ENCODE measurements at places on chromosomes 13 and 19.

GRCh38 chr19:35141837-35142605 lies 1.0 kb upstream of the FXYD7 start:
- no peak for DNase-seq

DNA sequence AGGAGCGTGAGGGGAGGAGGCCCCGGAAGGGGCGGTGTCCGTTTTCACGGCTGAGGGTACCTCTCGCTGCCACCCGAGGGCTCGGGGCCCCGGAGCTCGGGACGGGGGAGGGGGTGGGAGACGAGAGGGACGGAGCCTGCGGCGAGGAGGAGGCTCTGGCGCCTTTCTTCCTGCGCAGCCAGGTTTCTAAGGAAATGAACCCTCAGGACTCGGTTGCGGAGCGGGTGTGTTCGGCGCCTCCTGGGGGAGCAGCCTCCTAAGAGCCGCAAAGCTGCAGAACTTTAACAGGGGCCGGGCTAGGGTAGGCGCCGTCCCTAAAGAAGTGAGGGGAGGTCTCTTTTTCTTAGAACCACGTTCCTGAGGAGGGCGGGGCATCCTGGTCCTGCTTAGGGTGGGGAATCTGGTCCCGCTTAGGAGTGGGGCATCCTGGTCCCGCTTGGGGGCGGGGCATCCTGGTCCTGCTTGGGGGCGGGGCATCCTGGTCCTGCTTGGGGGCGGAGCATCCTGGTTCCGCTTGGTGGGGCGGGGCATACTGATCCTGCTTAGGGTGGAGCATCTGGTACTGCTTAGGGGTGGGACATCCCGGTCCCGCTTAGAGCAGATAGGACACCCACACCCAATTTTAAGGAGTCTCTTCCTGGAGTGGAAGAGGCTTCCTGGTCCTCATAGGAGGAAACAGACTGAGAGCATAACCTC lies 6.2 kb downstream of the SYT5 start:
- DNase-seq, result no peak

DNA sequence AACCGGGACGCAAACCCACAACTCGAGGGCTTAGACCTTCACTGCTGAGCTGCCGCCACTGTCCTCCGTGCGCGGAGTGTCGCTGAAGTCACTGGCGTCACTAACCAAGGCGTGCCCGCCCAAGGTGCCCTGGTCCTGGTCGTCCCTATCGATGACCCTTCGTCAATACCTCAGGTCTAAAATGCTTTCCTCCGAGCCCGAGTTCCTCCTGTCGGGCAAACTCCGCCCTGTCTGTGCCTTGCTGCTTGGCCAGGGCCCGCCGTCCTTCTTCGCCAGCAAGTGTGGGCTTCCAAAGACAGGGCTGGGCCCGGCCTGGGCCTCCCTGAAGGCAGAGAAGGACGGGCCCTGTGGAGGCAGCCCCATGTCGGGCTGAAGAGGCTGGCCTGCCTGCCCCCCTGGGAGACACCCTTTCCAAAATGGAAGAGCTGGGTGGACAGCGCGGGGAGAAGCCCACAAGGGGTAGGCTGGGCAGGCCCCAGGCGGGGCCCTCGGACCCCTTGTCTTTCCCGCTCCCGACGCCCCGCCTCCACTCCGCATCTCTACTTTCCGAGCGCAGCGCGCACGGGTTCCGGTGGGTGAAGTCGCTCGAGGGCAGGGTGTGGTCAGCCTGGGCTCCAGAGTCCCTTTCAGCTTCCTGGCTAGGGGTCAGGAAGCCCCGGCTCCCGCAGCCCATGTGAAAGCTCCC lies 13.4 kb downstream of the RB1 start:
- DNase-seq, result no peak

DNA sequence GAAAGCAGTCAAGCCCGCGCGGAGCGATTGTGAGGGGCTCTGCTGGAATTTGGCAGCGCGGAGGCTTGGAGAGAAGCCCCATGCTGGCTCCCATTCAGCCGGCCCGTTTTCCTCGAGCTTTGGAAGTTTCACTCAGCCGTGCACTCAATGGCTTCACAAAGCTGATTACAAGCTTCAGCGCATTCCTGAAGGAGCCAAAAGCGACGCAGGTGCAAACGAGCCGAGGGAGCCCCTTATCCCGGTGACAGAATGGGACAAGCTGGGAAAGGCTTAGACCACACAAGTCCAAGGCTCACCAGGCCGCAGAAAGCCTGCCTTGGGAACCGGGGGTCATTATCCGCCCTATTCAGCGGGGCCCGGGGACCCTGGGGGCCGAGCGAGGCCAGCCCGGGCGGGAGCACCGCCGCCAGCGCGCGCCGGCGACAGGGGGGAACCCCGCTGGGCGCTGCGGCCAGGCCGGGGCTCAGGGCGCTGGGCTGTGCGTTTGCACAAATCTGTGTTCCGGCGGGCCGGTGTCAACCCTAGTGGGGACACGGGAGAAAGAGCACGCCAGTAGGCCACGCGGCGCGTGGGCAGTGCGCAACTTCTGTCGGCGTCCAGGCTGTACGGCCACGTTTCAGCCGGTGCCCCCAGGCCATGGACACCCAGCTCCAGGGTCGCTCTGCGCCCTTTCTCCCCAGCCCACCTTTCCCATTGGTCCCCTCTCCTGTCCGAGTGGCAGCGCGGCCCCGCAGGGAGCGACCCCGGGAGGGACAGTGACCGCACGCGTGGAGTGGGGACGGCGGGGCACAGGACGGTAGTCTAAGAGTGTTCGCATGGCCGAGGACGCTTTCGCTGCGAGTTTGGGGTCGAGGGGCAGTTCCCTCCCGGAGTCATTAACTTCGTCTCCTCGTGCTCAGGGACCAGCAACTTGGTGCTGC lies 37.3 kb downstream of the SOX1 start:
- no peak for DNase-seq
